Mesenteric fat pad (tissue), 1 donor: ENCODE measurements at places on chromosomes 3 and 15. TPM values are rescaled to one million over a fixed set of nuclear protein-coding genes. Genes with fewer than 3 reads are reported as not detected.

- no peak for DNase-seq
Measured at GRCh38 chr3:45054196-45054857, 28.2 kb downstream of the CLEC3B start.

DNA sequence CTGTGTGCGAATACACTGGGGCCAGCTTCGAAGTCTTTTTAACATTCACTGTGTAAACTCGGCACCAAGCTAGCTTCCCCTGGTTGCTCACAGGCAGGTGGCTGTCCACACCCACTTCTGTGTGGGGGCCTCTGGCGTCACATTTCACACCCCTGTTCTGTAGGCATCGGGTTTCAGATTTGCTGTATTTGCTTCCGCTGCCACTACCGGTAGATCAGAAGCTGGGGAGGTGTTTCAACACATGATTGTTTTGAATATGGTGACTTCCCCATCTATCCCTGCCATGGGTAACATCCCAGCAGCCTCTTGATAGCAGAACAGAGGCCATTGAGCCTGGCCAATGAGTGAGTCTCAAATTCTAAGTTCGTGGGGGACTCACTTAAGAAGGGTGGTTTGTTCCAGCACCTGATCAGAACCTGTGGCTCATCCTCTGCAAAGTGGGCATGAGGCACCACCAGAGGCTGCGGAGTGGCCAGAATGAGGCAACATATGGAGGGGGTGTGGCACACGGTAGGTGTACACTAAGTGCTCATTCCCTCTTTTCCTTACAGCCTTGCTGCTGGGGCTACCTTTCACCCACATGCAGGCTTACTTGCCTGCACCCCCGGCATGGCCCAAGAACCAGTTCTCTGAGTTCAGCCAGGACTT, 61.5 kb downstream of the IQSEC1 start:
- DNase-seq: no peak

Gene TRPM1
- 0.93 TPM for total RNA-seq

Gene DUOXA2
- total RNA-seq: not detected

DNA sequence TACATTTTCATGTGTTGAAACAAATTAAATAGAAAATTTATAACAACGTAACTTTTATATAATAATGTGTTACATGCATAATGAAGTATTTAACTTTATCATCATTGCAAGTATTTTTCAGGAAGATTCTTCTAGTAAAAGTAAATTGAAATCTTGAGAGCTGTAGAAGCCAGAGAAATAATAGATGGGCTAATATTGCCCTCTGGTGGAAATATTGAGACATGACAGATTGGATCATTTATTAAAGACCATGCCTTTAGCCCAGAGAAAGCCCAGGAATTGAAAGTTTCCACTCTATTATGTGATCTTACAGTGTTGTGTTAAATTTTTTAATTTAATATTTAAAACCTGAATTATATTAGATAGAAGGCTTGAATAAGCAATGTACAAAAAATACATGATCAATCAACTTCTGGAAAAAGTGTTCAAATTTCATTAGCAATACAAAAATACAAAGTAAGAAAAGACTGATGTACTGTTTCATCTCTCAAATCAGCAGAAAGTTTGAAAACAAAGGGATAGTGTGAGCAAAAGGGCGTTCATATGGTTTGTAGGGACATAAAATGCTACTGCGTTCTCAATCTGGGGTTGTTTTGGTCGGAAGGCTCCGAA, 52.7 kb upstream of the SPTSSB start:
- DNase-seq: no peak

Gene ZKSCAN7
- 2.7 TPM for total RNA-seq

- no peak for DNase-seq
Measured at GRCh38 chr3:185960522-185961288, 22.9 kb upstream of the TRA2B start.

Gene COL6A5
- not detected for total RNA-seq

GRCh38 chr15:73718694-73719093, 34.5 kb downstream of the INSYN1 start:
- no peak for DNase-seq

- DNase-seq: no peak
Measured at GRCh38 chr15:28130651-28131050, 31.5 kb upstream of the OCA2 start.

Gene RETNLB
- not detected for total RNA-seq

Gene GPR171
- total RNA-seq: 1.8 TPM
